Skin of body (tissue), 3 donors: ENCODE measurements at places on chromosomes 5 and 9. TPM values are rescaled to one million over a fixed set of nuclear protein-coding genes. Genes with fewer than 3 reads are reported as not detected.

- DNase-seq = no peak
Observed at GRCh38 chr9:112069318-112070169, 105.6 kb downstream of the SUSD1 start.

- peak; percentile 55 for DNase-seq
Observed at GRCh38 chr5:132751444-132751843, 4.2 kb downstream of the CCNI2 start.

Gene LIX1
- 0.69 TPM for total RNA-seq

Gene IRX4
- 6.0 TPM for total RNA-seq

GRCh38 chr5:57549566-57549965 is 67.0 kb upstream of the ACTBL2 start:
- DNase-seq = no peak

GRCh38 chr9:107631788-107632187 is 142.2 kb upstream of the KLF4 start:
- DNase-seq = peak; percentile 100

- no peak for DNase-seq
Observed at GRCh38 chr9:92969516-92970466, 22.5 kb downstream of the FGD3 start.

DNA sequence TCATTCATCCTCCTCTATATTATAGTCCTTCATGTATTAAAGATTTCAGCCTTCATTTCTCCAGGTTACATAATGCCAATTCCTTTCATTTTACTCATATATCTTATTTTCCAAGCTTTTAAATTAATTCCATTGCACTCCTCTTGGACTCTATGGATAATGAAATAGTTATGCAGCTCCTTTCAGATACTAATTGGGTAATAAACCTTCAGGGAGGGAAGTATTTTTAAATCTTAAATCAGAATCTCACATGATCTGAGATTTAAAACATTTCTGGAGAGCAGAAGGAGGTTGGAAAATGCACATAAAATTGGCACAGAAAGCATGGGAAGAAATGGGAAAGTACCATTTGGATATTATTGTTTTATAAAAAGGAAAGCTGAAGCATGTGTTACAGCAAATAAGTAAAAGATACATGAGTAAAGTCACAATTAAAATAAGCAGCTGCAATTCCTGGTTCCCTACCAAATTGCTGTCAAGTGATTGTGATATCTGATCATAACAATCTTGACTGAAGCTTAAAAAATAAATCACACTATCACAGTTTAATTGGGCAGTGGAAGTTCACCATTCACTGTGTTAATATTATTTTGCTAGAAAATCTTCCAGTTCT is 257.9 kb upstream of the NREP start:
- peak; percentile 84 for DNase-seq

DNA sequence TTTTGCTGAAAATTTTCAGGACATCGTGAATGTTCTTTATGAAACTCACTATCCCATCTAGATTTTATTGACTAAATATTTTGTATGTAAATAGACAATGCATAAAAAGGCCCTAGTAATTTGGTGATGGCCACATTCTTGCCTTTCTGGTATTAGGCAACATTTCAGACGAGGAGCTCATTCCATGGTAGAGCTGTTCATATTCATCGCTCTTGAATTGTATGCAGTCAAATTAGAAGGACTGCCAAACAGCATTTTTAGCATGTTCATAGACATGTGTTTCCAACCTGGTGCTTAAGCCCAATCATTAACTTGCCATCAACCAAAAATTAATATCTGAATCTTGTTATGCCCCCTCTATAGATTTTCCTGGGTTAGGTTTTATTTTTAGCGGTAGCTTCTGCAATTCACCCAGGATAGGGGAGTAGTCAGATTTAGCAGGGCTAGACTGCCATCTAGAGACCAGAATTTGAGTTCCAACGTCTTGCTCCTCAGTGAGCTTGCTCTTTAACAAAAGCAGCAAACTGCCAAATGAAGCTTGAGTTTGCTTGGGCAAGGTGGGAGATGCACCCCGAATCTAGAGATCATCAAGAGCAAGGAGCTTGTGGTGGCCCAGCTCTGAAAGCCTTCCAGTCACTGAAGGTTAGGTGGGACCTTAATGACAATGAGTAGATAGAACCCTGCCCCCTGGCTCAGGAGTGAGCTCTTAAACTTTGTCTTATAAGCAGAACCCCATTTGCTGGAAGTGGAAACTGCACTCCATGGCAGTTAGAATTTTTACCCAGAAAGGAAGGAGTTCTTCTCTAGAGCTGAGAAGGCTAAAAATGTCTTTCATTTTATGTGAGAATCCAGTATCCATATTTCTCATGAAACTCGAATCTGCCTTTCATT is 456.2 kb downstream of the RASEF start:
- DNase-seq = peak; percentile 79

Gene EGFL7
- total RNA-seq = 29.0 TPM

- no peak for DNase-seq
Observed at GRCh38 chr5:177169271-177169670, 35.7 kb downstream of the NSD1 start.

- peak; percentile 37 for DNase-seq
Observed at GRCh38 chr5:95669540-95669939, 13.3 kb downstream of the SPATA9 start.

DNA sequence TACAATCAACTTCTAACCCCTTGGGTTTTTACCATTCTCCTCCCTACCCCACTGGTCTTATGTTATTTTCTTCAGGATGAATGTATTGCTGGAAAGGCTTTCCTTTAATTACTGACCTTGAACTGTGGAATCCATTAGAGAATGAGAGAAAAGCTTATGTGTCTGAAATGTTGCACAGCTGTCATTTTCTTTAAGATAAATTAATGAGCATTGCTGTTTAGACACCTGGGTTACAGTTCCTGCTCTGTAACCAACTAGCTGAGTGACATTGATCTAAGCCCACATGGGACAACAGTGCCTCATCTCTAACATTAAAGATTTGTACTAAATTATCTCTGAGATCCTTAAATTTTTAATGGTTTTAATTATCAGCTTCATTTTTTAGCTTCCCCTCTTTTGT is 507.0 kb downstream of the TAF11L14 start:
- DNase-seq = no peak

DNA sequence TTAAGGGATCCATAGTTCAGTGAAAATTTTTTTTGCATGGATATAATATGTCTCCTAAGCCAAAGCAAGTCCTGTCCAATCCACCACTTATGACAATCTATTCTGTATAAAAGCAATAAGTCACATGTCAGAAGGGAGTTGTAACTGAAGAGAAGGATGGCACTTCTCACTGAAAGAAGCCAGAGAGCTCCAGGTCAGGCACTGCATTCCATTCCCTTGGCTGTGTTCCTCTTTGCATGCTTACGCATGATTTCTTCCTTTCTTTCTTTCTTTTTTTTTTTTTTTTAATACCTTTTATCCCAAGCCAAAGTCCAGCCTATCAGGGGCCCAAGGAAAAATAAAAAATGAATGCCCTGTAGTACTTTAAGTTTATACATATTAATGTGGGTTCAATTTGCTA is 39.8 kb downstream of the MAMDC2 start:
- no peak for DNase-seq

GRCh38 chr5:77937015-77937908 is 161.1 kb upstream of the TBCA start:
- DNase-seq = no peak

Gene LEAP2
- 0.79 TPM for total RNA-seq

DNA sequence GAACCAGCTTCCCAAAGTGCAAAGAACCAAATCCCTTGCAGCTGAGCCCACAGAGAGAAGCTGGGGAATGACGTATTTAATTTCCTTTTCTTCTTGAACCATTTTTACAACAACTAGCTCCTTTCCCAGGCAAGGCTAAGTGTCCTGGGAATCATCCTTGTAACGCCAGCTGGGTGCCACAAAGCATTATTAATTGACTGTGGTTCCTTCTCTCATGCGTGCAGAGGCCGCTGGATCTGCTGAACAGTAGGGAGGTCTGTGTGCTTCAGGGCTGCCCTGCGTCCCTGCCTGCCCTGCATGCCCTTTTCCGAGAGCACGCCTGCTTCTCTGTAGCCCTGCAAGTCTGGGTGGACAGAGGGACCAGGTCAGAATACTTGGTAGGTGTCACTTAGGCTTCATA is 124.1 kb upstream of the OTULINL start:
- DNase-seq = no peak

DNA sequence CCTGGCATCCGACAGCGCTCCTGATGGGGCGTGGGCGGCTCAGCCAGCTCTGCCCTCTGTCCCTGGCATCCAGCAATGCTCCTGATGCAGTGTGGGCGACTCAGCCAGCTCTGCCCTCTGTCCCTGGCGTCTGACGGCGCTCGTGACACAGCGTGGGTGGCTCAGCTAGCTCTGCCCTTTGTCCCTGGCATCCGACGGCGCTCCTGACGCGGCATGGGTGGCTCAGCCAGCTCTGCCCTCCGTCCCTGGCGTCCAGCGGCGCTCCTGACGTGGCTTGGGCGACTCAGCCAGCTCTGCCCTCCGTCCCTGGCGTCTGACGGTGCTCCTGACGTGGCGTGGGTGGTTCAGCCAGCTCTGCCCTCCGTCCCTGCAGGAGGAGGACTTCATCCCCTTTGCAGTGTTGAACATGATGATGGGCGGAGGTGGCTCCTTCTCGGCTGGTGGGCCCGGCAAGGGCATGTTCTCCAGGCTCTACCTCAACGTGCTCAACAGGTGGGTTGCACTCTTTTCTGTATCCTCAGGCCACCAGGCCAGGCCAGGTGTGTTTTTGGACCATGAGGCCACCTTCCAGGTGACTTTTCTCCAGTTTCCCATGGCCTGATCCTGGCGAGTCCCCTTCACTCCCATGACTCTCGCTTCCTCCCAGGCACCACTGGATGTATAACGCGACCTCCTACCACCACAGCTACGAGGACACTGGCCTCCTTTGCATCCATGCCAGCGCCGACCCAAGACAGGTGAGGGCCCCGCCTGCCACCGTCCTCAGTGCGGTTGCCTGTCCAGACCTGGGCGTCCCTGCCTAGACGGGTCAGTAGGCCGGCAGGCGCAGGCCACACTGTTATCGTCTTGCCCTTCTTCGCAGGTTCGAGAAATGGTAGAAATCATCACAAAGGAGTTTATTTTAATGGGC is 8.0 kb downstream of the PMPCA start:
- no peak for DNase-seq

Gene NPR2
- total RNA-seq = 31.5 TPM

- DNase-seq = no peak
Observed at GRCh38 chr5:1409381-1410110, 35.7 kb downstream of the SLC6A3 start.

DNA sequence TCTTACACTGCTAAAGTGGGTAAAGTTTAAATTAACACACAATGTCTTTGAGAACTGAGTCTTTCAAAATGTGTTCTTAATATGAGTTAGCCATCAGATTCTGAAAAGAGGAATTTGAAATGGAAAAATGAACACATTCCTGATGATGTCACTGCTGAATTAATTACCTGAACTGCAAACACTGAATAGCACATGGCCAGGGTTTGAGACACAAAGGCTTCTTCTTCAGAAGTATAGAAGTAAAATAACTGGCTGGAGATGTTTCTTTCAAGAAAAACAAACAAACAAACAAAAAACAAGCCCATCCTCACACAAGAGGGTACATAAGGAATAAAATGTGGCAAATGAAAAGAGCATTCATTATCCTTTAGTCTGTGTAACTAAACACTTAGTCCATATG is 7.1 kb downstream of the GLIS3 start:
- peak; percentile 36 for DNase-seq

DNA sequence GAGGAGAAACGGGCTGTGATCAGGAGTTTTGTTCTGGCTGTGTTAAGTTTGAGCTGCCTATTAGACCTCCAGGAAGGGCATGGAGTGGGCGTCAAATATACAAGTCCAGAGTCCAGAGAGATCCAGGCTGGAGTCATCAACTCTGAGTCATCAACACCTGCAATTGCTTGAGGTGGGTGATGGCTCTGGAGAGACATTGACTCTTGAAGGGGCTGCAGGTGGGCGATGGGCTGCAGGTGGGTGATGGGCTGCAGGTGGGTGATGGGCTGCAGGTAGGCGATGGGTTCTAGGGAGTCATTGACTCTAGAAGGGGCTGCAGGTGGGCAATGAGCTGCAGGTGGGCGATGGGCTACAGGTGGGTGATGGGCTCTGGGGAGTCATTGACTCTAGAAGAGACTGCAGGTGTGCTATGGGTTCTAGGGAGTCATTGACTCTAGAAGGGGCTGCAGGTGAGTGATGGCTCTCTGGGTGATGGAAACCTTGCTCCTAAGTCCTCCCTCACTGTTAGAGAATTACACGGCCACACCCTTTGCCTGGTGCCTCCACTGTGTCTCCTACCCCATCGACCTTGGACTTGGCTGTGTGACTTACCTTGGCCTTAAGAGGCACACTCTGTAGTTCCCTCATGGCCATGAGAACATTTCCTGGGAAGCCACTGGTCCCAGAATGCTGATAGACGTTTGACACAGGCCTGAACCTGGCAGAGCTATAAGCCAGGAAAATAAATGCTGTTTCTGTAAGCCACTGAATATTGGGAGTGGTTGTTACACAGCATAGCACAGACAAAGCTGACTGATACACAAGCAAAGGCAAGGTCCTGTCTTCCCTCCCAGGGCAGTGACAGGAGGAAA is 10.4 kb upstream of the FIBCD1 start:
- DNase-seq = no peak

Gene SLC9A3
- total RNA-seq = 1.5 TPM

Gene GBGT1
- total RNA-seq = 3.4 TPM

DNA sequence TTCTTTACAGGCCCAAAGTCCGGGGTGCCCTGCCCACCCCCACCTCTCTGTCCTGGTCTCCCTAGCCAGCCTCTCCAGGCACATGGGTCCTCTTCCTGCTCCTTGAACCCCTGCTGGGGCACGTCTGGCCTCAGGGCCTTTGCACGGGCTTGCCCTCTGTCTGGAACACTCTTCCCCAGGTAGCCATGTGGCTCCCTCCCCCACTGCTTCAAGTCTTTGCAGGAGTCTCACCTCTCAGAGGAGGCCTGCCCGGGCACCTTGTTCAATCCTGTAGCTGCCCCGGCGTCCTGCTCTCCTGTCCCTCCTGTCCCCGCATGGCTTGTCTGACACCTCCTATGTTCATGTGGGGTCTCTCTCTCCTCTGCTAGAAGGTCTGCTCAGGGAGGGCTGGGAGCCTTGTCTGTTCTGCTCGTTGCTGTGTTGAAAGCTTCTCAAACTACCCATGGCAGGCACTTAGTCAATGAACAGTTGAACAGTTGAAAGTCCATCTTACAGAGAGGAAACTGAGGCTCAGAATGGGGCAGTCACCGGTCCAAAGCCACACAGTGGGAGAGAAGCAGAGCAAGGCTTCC is 241.4 kb downstream of the PBX3 start:
- no peak for DNase-seq

Gene MEGF10
- total RNA-seq = 4.7 TPM
